ENCODE measurements at places on chromosomes 7 and 10.

DNA sequence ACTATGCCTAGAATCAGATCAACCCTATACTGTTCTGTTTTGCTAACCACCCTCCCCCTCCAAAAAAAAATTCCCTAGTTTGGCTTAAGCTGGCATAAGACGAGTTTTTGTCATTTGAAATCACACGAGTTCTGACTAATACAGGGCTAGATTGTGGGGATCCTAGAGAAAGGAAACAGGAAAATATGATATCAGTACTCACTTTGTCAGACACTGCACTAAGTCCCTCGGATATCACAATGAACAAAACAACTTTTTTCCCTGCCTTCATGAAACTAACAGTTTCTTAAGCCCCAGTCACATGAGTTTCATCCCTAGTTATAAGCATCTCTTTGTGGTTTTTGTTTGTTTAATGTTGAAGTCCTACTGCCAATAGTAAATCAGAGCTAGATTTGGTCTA, 118.5 kb downstream of the ITGB8 start:
- no peak for DNase-seq

GRCh38 chr7:157558516-157558874, 221.7 kb downstream of the DNAJB6 start:
- no peak for DNase-seq

GRCh38 chr10:29946953-29947700, 112.3 kb downstream of the JCAD start:
- no peak for DNase-seq

DNA sequence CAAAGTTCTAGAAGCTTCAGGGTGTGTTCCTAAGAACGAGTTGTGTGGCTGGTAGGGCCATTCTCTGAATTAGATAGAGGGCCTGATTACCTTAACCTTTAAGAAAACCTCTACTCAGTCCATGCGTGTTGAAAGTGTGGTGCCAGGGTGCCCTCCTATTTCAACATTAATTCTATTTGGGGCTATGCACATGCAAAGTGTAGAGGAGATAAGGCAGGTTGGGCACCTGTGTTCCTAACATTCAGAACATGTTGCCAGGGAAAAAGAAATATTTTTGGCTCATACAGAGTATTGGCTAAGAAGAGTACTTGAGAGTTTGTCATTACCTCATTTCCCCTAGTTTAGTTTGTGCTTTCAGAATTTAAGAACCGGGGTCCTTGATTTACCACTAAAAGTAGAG, 20.6 kb downstream of the SLC26A3 start:
- DNase-seq: no peak

DNA sequence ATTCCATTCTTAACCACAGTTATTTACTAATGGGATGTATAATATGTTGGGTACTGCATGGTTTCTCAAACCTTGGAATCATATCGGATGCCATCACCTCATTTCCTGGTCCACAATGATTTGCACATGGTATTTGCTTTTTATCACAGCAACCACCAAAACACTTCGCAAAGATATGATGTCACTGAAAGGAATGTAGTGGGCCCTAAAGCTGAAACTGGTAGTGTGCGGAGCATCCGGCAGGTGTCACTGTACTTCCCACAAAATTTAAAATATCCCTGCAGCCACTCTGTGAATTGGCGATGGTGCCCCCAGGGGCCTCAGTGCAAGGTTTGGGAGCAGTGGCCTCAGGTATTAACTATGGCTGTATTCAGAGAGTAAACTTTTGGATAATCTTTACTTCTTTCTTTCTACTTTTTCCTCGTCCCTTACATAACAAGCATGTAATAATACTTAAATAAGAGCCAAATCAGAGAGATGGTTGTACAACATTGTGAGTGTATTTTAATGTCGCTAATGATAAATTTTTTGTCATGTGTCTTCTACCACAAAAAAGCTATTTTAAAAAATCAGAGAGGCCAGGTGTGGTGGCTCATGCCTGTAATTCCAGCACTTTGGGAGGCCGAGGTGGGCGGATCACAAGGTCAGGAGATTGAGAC, 66.2 kb downstream of the FAM241B start:
- no peak for DNase-seq

DNA sequence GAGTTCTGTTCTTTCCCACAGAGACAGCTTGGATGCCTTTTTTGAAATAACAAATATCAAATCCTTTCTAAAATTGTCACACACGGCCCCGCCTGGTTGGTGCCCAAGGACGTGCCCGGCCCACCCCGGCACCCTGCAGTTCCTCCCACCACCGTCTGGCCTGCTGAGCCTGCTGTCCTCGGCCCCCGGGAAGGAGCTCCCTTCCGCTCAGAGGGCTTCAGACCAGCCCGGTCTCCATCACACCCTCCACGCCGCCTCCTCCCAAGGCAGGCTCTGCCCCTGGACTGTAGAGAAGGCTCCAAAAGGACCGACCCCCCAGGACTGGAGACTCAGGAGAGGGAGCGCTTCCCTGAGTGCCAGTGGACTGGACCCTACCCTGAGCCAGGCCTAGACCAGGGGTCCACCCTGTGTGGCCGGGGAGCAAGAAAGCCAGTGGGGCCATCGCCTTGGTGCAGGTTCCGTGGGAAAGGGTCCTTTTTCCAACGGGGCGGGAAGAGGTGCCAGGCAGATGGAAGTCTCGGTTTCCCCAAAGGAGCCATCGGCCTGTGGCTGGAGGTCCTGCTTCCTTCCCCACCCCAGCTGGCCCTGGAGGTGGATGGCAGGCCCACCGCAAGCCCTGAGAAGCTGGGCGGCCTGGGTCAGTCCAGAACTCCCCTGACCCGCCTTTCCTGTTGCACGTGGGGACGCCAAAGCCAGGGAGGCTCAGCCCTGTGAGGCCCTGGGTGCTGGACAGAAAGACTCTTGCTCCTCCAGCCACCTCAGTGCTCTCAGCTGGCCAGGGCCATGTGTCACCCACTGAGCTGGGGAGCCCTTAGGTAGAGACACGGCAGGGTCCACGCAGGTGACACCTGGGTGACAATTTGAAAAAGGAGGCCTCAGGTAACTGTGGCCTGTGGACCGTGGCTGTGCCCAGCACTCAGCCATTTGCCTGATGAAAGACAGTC, 69.8 kb downstream of the PWWP2B start:
- DNase-seq: no peak

DNA sequence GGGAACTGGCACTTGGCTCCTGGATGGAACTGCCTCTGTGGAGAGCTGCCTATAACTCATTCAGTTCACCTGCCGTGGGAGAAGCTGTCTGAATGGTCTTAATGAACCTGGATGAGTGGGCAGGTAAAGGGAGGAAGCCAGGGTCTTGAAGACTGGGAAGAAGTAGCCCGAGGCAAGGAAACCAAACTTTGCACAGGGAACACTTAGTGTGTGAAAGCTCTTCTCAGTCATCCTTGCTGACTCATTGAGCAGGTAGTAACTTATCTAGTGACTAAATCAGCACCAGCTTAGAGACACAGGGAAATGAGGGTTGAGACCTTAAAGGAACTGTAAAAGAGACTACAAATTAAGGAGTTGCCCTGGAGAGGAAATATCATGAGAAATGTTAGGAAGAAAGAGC, 9.9 kb downstream of the LRRC4 start:
- no peak for DNase-seq

GRCh38 chr7:80726666-80727065, 88.2 kb downstream of the CD36 start:
- DNase-seq: no peak

- no peak for DNase-seq
Observed at GRCh38 chr10:106500041-106500924, 664.2 kb downstream of the SORCS1 start.

GRCh38 chr7:27187475-27188385, 2.7 kb upstream of the HOXA11 start:
- no peak for DNase-seq

GRCh38 chr10:32960022-32960421, 2.0 kb upstream of the ITGB1 start:
- no peak for DNase-seq

GRCh38 chr7:83096065-83096580, 66.6 kb downstream of the PCLO start:
- DNase-seq: no peak

- DNase-seq: no peak
Observed at GRCh38 chr7:10577866-10578374, 395.8 kb upstream of the PHF14 start.

GRCh38 chr10:123134343-123134914, 1.3 kb upstream of the HMX3 start:
- no peak for DNase-seq

GRCh38 chr10:86636311-86636710, 18.0 kb upstream of the OPN4 start:
- DNase-seq: no peak

GRCh38 chr7:20542594-20542993, 72.9 kb upstream of the ABCB5 start:
- no peak for DNase-seq

- no peak for DNase-seq
Observed at GRCh38 chr10:43236176-43236850, 30.6 kb downstream of the RASGEF1A start.
